Stimulated activated CD4-positive, alpha-beta T cell treated with anti-CD3 and anti-CD28 coated beads, Interleukin-2, amount 100 ng/mL, for 4 hours (primary cell): ENCODE measurements at places on chromosomes 5 and 9.
A peak's percentile ranks its signal among the peaks of the same experiment; 100 is the strongest.

DNA sequence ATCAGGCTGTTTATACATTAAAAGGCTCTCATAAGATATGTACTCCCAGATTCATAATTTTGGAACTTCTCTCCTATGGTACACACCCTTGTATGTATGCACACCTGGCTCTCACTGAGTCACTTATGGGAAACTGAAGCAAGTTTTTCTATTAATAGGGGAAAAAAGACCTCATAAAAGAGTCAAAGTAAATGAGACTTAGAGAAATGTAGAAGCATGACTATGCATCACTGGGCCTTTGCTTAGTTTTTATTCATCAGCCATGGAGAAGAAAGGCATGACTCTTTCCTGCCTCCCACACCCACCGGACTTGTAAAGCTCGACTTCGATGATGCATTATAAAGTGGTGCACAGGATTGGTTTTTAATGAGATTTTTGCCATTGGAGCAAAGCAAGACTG is 28.2 kb downstream of the MTAP start:
- DNase-seq, result no peak

DNA sequence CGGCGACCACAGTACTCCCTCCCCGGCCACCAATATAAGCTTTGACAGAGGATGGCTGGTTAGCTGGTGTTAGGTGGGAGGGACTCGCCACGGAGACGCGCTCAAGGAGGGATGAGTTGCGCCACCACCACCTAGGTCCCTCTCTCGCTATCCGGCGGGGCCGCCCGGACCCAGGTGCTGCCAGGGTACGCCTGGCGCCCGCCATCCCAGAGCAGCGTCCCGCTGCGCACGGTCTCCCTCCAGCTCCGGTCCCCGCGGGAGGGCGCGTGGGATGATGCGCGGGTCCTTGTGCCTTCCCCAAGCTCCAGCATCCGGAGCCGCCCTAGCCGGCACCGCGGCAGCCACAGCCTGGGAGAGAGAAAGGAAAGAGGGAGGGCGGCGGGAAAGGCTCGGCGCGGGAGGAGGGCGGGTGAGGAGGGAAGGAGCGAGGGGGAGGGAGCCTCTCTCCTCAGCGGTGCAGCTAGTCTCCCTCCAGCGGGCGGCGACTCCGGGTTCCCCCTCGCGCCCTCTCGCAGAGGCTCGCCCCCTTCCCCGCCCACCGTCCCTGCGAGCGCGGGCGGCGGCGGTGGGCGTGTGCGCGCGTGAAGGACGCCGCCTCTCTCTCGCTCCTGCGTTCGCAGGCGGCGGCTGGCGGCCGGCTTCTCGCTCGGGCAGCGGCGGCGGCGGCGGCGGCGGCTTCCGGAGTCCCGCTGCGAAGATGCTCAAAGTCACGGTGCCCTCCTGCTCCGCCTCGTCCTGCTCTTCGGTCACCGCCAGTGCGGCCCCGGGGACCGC is at the start of gene CAMK4:
CAMK4 (plus strand) TSS at position 598 of the 774 bp plus-strand sequence; CDS start at position 698, 100 bp downstream.
- DNase-seq, result peak; percentile 72

- no peak for DNase-seq
These were observed 18.0 kb downstream of the PLAA start for GRCh38 chr9:26928902-26929495.

DNA sequence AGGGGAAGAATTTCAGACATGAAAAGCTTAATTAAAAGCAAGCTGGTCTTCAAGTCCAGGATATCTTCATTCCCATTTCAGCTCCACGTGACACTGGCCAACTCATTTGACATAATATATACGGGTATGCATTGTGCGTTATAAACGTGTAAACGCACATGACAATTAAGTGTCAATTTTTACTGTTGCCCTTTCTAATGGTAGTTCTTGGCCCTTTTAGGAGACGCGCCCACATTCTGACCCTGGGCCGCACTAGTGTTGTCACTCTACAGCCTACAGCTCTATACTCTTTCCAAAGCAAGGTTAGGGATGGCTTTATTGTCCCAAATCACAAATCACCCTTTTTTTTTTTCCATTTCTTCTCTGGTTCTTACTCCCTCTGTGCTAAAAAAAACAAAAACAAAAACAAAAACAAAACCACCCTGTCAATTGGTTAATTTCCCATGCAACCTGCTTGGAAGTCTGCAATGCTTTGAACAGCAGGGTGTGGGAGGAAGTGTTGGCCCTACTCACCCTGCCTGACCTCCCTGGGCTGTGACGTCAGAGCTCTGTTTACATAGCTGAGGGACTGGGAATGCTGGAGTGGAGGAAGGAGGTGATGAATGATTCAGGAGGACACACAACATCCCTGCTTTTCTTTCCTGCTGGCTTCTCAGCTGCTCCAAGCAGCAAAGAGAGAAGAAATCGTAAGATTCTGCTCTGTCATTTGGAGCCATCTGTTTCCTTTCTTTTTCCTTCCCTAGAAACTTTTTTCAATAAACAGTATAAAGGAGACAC is 19.3 kb downstream of the RFK start:
- no peak for DNase-seq

DNA sequence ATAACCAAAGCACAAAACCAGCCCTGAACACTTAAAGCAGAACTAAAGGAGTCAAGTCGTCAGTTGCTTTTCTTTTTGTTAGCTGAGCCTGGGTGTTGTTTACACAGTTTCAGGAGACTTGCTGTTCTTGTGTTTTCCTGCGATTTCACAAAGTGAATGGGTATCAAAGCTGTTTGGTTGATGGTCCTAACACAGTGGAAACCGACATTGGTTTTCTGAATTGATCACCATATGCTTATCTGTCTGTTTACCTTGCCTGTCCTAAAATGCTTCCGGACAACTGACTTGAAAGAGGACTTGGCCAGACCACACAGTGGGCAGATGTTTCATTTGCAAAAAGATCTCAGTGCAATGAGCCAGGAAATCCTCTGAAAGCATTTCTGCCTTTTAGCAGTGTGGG is 676.4 kb downstream of the PRELID2 start:
- DNase-seq, result no peak

GRCh38 chr5:52007230-52007858 is 624.1 kb downstream of the ISL1 start:
- DNase-seq, result no peak

GRCh38 chr9:74172874-74173273 is 324.3 kb upstream of the RORB start:
- DNase-seq, result no peak

- no peak for DNase-seq
These were observed 1.2 kb downstream of the LCN9 start for GRCh38 chr9:135664266-135664665.

GRCh38 chr5:169805937-169806700 is 169.0 kb downstream of the DOCK2 start:
- no peak for DNase-seq

- DNase-seq, result no peak
These were observed 17.1 kb downstream of the APBA1 start for GRCh38 chr9:69655065-69655464.

GRCh38 chr9:119458068-119458467 is 88.8 kb upstream of the BRINP1 start:
- DNase-seq, result no peak

- no peak for DNase-seq
These were observed 254.5 kb upstream of the EFNA5 start for GRCh38 chr5:107925200-107925599.

DNA sequence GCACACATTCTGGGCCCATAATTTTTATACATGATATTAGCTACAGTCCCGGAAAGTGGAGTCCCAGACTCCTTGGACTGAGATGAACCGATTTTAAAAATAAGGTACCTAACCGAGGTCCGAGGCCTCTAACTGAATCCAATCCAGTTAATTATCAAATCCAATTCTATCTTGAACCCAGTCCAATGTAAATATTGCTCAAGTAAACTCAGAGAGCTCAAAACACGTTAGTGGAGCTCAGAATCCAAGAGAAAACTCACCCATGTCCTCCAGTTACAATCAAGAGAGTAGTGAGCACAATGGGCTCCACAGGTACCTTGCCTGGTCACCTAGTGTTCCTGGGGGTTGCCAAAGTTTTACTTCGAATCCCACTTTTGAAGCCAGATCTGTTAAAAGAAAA is 37.9 kb upstream of the DIRAS2 start:
- DNase-seq, result no peak

DNA sequence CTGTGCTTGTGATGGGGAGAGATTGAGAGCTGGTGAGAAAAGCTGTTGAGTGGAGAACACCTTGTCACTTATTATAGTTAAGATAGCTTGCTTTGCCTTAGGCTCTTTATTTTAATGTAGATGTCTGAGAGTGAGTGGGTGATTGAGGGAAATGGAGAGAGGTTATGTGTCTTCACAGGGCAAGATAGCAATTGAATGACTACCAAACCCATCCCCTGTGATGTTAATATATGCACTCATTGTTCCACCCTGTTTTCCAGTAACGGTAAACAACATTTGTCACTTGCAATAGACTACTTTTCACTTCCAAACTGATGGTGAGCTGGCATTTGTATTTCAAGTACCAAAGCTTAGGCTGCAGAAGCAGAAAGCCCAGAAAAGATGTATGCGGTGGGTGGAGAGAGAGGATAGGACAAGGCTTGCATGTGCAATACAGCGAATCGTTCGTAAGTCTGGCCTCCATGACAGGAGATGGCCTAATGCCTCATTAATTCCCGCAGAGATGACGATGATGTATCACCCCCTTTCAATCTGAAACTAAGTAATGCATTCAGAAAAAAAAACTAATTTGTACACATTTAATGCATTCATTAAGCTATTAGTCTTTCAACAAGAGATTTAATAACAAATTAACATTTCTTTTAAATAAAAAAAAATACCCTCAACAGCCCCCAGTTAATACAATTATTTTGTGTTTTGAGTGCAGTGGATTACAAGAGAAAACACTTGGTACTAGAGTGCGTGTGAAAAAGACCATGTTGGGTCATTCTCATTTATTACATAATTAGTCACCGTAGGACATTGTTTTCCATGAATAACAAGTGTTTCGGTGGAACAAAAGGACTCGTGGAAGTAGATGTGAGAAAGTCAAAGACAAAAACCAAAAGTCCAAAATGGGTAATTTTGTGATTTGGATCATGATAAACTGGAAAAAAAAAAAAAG is 699.0 kb downstream of the BRINP1 start:
- DNase-seq, result no peak

DNA sequence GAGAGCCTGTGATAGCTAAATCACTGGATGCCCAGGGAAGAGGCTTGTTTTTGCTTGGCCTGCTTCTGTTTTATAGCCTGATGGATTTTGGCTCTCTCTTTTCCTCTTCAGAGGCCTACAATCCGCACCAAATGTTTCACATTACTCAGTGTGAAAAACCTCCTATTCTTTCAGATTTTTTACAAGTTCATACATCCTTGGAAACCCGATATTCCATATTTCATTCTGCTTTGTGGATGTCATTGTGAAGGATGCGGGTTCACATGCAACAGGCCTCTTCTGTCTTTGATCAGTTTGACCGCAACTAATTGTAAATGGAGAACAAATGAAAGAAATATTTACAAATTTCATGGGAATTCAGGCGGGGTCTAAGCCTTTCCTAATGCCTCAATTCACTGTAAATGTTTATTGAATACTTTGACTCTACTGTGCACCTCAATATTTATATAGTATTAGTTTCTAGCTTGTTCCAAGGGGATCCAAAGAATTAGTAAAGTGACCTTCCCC is 269.9 kb downstream of the DMRT2 start:
- no peak for DNase-seq

DNA sequence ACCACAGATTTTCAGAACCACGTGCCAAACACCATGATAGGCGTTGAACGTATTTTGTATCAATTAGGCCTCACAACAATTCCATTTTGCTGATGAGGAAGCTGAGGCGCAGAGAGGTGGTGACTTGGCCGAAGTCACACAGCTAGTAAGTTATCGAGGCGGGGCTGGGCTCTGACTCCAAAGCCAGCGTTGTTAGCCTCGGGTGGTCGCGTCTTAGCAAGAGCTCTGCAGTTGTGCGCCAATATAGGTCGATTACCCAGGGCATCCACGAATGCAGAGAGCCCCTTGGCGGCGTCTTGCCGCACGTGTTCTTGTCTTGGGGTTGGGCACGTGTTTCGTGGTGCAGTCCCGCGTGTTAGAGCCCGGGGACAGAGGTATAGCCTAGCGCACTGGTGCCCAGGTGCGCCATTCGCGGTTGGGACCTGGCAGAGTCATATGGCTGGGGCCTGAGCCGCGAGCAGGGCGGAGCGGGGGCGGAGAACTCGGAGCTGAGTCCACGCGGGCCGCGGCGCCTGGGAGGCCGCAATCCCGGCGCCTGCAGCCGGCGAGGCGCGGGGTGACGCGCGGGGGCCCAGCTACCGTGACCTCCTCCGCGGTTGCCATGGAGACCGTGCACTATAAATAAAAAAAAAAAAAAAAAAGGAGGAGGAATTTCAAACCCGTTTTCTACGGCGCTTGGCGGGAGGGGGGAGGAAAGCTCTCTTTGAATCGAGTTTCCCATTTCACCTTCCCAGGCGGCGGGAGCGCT is 62.3 kb downstream of the CXXC5 start:
- peak; percentile 41 for DNase-seq

DNA sequence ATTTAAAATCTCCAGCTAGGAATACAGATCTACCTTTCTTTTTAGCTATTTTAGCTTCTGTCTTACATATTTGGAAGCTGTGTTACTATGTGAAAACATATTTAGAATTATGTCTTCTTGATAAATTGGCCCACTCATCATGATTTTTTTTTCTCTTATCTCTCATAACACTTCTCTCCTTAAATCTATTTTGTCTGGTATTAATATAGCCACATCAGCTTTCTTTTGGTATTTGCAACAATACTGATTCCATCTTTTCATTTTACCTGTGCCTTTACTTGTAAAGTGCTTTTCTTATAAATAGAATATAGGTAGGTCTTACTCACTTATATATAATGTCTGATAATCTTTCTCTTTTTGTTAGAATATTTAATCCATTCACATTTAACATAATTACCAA is 19.6 kb downstream of the PJA2 start:
- no peak for DNase-seq

GRCh38 chr9:88221105-88221504 is 82.8 kb upstream of the SPATA31C2 start:
- DNase-seq, result no peak

DNA sequence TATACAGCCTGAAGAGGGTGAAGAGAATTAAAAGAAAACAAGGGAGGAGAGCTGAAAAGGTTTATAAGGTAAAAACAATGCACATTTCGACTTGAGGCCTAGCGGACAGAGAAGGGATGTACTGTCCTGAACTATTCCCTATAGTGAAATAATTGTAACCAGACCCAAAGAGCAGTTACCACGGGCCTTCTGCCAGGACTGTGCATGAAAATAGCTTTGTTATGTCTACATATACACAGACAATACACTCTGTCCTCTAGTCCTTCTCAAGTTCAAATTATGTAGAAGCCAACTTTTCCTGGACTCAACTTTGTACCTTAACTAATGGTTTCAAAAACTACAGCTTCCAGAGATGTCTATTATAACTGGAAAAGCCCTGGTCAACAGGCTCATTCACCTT is 223.7 kb downstream of the PCSK5 start:
- no peak for DNase-seq

DNA sequence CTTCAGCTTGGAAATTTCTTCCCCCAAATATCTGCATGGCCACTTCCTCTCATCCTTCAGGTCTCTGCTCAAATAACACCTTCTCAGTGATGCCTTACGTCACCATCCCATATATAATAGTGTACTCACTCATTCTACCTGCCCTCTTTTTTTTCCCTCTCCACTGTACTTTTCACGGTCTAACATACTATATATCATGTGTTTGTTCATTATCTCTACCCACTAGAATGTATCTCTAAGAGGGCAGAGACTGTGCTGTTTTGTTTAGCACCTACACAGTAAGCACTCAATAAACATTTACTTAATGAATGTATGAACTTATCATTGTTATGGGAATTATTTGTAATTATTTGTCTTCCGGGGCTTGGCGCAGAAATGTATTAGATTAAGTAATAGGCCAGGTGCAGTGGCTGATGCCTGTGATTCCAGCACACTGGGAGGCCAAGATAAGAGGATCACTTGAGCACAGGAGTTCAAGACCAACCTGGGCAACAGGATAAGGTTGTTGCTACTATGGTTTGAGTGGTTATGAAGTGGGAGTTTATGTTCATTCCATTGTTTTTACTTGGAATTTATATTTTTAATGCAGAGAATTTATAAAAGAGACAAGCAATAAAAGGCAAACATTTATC is 6.0 kb upstream of the IL13 start:
- no peak for DNase-seq
